Sigmoid colon (tissue), 7 donors: ENCODE measurements at places on chromosomes 7 and 10. TPM values are rescaled to one million over a fixed set of nuclear protein-coding genes. Genes with fewer than 3 reads are reported as not detected.

DNA sequence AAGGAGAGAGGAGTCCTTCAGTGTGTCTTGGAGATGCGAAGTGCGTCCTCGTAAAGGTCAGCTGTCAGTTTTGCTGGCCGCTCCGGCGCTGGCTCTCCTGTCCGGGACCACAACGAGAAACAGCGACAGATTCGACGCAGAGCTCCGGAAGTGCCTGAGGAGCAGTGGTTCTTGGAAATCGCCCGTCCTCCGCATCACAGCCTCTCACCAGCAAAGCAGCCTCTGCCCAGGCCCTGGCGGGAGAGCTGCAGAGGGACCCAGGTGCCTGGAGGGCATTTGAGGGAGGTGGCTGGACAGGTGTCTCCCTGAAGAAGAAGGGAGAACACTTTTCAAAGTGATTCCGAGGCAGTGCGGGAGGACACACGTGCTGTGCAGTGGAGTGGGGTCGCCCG lies 11.6 kb upstream of the AP5Z1 start:
- no peak overlapping the region for H3K4me3 ChIP-seq
- no peaks in the 10 kb centered on the region for H3K27me3 ChIP-seq
- H3K27ac ChIP-seq: peak overlapping the region; percentile 99
- H3K36me3 ChIP-seq: peaks cover 53% of the 10 kb centered on the region
- peaks cover 29% of the 10 kb centered on the region for H3K4me1 ChIP-seq
- no peak for DNase-seq

Gene NCF1
- total RNA-seq: 3.9 TPM

DNA sequence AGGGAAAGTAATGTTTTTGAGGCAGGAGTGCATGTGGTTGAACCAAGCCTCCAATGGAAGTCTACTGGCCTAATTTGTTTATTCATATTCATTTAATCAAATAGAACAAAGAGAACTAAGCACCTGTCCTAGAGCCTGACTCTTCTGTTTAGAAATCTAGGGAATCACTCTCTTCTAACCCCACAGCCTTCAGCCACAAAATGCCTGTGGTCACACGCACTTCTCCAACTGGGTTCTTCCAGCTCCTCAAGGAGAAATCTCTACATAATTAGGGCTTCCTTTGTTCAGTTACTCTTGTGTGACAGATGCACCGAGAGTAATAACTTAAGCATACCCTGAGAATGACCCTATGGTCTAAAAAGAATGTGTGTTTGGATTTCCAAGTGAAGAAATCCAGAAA lies 133.7 kb upstream of the NAMPT start:
- H3K4me1 ChIP-seq: peaks cover 17% of the 10 kb centered on the region
- no peaks in the 10 kb centered on the region for H3K36me3 ChIP-seq
- H3K27me3 ChIP-seq: no peaks in the 10 kb centered on the region
- no peak for DNase-seq
- H3K27ac ChIP-seq: peak overlapping the region; percentile 39
- H3K4me3 ChIP-seq: no peak overlapping the region

DNA sequence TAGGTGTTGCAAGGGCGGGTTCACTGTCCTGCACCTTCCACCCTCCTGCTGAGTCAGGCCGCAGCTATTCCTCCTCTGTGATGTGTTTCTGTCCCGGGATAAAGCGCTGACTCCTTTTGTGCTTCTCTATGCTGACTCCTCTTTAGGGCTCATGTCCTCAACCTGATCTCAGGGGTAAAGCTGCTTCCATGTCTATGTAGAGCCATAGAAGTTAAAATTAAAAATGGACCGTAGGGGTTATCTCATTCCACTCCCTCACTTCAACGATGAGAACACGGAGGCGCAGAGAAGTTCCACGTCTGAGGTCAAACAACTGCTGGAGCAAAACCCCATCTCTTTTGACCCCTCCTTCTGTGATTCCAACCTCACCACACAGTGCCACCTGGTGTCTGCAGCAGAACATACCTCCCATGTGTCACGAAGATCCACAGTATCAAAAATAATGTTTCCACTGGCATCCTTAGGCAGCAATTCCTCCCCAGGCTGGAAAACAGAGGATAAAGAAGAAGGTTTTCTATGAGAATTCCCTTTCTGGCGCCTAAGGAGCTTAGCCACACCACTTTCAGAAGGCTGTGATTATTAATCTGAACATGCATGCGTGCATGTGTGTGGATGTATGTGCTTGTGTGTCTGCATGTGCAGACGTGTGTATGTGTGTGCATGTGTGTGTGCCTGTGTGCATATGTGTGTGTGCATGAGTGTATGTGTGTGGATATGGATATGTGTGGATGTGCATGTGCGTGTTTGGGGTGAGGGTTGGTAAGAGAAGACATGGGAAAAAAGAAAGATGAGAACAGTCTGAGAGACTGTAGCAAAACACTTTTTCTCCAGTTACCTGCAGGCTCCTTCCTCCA lies 81.2 kb upstream of the UCN3 start:
- H3K4me1 ChIP-seq: no peaks in the 10 kb centered on the region
- no peak overlapping the region for H3K4me3 ChIP-seq
- H3K27me3 ChIP-seq: no peaks in the 10 kb centered on the region

Gene CNNM2
- total RNA-seq: 11.1 TPM

DNA sequence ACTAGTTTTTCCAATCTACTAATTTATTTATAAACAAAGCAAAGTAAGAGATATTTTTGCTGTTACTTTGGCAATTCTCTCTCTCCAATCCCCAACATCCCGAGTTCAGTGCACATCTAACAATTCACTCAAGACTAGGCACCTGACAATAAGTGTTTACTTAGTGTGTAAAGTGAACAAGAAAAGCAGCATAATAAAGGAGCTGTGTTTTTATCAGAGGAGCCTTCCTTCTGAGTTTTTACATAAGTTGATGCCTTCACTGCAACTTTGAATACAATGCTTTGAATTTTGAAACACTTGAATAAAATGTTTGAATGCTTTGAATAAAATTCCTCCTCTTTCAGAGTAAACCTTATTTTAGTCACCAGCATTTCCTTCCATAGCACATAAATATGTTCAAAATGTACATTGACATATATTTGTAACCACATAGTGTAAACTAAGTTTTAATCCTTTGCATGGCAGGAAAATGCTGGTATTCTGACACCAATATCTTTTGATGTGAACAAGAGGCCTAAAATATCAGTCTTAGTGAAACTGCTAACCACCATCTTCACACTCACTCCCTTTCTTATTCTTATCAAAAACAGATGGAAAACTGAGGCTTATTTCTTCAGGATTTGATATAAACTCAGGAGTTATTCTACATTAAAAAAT lies 11.4 kb downstream of the PDK4 start:
- peaks cover 69% of the 10 kb centered on the region for H3K36me3 ChIP-seq
- DNase-seq: no peak
- H3K27ac ChIP-seq: peak overlapping the region; percentile 93
- no peak overlapping the region for H3K4me3 ChIP-seq

Gene TMEM229A
- not detected for total RNA-seq
